ENCODE measurements at places on chromosomes 1 and 21.

GRCh38 chr1:11984576-11984975 is 4.3 kb downstream of the MFN2 start:
- DNase-seq, result no peak

DNA sequence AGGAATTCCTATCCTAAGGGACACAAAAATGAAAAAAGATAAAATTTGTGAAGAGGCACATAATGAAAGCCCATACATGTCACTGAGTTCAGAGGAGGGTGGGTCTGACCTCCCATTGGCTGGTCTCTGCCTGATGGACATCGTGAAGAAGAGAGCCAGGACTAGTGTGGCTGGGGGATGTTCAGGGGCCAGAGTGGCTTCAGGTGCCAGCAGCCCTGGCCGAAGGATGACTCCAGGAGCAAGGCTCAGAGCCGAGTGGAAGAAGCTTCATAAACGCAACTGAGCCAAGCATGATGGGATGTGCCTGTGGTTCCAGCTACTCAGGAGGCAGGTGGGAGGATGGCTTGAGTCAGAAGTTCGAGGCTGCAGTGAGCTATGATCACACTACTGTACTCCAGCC is 56.9 kb upstream of the ATP5PO start:
- no peak for DNase-seq

- no peak for DNase-seq
These were observed 35.5 kb downstream of the ZBTB17 start for GRCh38 chr1:15940110-15941043.

- DNase-seq, result no peak
These were observed 63.8 kb downstream of the BCAR3 start for GRCh38 chr1:93617670-93618499.

DNA sequence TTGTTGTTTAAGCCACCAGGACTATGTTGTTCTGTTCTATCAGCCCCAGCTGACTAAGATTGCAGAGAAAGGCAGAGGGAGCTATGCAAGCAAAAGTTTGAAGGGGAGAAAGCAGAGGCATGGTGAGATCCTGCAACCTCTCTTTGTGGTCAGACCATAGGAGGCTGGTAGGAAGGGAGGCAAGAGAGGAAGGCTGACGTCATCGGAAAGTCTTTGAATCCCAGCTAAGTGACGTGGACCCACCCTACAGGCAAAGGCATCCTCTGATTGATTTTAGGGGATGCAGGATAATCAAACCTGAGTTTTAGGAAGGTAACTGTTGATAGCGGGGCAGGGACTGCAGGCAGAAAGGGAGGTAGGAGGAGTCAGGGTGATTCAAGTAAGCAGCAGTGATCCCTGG is 23.3 kb upstream of the TNNI1 start:
- DNase-seq, result no peak

GRCh38 chr21:41397471-41397891 is 28.6 kb upstream of the MX1 start:
- no peak for DNase-seq

DNA sequence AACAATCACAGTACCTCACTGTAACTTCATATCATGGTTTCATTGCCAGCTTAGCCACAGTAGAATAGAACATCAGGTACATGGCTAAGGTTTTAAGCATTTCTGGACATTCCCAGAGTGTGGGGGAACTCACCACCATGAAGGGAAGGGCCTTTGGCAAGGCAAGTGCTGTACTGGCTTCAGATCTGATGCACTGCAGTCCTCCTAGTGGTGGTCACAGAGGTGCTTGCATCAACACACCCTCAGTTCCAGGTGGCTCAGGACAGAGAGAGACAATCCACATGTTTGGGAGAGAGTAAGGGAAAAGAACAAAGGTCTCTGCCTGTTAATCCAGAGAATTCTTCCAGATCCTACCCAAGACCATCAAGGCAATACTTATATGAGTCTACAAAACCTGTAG is 528.4 kb upstream of the RGS18 start:
- DNase-seq, result no peak

DNA sequence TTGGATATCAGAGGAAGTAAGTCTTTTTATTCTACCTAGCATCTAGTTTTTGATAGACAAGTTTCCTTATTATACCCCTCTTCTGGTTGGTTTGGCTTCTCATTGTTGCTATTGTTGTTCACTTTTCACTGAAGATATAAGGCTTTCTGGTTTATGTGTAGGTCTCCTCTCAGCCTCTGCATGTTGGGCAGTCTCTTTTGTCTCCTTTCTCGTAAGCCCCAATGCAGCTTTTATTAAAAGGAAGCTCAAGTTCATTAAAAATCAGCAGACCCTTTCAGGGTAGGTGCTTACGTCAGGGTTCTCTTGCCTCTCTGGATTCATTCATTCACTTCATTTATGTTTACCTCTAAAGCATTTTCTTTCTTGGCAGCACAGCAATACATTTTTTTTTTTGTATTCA is 4.8 kb upstream of the DHX9 start:
- no peak for DNase-seq

Measured in stimulated activated CD8-positive, alpha-beta memory T cell treated with anti-CD3 and anti-CD28 coated beads, Interleukin-7, amount 100 ng/mL, for 48 hours (primary cell).